ENCODE measurements at places on chromosomes 3 and 15. TPM values are rescaled to one million over a fixed set of nuclear protein-coding genes. Genes with fewer than 3 reads are reported as not detected.

- no peak for DNase-seq
Observed at GRCh38 chr3:157336252-157337009, 100.2 kb upstream of the PTX3 start.

DNA sequence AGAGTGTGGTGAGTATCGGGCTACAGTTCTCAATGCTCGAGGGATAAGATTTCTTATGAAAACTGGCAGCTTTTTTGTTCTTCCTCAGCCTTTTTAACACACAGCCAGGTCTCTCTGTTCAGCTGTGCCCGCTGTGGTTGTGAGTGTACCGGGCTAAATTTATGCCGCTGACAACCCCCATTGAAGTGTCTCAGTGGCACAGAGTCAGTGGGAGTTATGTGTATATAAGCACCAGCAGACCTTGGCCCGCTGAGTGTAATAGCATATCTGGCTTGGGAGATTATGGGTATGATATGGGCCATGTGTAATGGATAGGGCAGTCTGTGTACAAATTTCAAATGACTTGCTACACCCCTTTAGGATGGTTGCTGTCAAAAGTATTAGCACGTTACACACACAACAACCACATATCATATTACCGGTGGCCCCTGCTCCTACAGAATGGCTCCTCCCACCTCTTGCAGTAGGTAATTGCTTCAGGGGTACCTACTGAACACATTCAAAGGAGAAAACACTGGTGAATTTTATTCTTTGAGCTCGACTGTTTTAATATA is 26.9 kb upstream of the NR2F2 start:
- no peak for DNase-seq

DNA sequence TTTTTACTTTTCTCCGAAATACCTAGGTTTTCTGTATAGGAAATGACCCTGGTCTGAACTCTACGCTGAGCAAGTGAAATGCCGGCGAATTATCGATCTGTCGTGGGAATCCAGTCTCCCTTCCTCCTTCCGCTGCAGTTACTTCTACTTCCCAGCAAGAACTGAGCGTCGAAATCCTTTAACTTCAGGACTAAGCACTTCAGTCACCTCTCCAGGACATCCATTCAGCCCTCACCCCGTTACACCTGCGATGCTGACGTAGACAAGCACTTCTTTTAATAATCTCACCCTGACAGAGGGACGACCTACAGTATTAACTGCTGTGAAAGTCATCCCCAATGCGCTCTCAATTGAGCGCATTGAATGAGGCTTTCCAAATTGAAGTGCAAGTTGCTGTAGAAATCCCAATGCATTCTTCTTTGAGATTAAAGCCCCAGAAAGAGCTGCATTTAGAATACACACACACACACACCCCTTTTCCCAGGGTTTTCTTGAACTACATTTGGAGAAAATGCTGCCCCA is 1.3 kb downstream of the TOP2B start:
- DNase-seq, result peak; percentile 45

A4GNT gene
- not detected for total RNA-seq
